T-helper 2 cell (primary cell): ENCODE measurements at places on chromosomes 3 and 15.

- DNase-seq: no peak
Measured at GRCh38 chr3:105096071-105096470, 270.6 kb upstream of the ALCAM start.

GRCh38 chr15:98035577-98036010, 75.1 kb downstream of the ARRDC4 start:
- DNase-seq: no peak

DNA sequence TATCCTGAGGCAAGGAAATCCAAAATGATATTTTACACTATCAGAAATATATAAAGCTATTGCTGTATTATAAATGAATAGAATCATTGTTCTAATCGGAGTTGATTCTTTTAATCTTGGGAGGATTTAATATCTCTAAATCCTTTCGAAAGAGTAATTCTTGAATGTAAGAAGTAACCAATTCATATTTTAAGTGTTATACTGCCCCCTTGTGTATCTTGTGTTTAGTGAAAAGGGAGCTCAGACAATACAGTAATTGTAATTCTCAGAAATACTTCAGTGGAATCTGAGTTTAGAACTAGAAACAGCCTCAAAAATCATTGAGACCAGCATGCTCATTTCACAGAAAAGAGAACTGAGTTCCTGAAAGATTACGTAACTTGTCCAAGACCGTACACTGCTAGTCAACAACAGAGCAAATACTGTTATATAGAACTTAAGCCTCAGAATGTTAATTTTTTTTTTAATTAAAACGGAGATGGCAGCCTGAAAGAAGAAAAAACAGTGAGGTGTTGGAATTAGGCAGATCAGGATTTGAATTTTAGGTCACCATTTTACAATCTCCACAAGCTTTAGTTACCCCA, 42.9 kb downstream of the PLCH1 start:
- DNase-seq: no peak

- no peak for DNase-seq
Measured at GRCh38 chr3:27500986-27501385, 16.8 kb upstream of the SLC4A7 start.

DNA sequence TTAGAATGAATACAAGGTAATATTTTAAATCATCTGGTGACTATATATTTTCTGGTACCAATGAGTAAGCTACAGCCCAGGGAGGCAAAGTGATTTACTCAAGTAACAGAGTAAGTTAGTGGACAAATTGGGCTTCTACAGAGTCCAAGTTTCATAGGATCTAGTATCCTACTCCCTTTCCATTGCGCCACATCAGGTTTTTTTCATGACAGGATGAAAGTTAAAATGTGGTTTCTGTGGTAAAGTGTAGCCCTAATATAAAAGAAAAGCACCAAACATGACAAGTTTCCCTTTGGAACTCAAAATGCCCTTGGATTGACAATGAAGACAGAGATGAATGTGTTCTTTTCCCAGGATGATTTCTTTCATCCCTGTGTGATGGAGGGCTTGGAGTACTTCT, 350.8 kb upstream of the ZNF385D start:
- no peak for DNase-seq

GRCh38 chr3:141743305-141743704, 5.2 kb downstream of the RNF7 start:
- no peak for DNase-seq

GRCh38 chr3:25130724-25131520, 297.1 kb upstream of the RARB start:
- DNase-seq: no peak

- DNase-seq: no peak
Measured at GRCh38 chr3:135272026-135272669, 477.1 kb downstream of the EPHB1 start.

- DNase-seq: no peak
Measured at GRCh38 chr3:34132069-34132692, 333.8 kb downstream of the PDCD6IP start.

DNA sequence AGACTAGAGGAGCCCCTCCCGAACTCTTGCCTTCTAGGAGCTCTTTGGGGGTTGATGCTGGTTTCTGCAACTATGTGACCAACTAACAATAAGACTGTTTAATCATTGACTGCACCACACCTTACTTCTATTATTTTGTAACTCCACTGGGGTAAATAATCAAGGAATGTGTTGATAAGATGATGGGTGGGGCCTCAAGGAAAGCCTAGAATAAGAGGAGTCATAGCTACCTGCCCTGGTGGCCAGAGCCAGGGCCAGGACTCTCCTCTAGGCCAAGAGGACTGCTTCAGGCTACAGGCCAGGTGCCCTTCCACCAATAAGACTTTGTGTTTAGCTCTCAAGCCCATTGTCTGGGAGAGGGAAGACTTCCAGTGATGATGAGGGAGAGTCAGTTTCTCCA, 41.2 kb upstream of the PIAS1 start:
- no peak for DNase-seq
